ENCODE measurements at places on chromosomes 13 and 19.

GRCh38 chr13:31094331-31095015, 67.2 kb downstream of the HSPH1 start:
- DNase-seq = no peak

- DNase-seq = no peak
Observed at GRCh38 chr13:109465148-109465547, 321.2 kb downstream of the IRS2 start.

GRCh38 chr13:63297163-63297562, 1881.5 kb upstream of the PCDH20 start:
- DNase-seq = no peak

DNA sequence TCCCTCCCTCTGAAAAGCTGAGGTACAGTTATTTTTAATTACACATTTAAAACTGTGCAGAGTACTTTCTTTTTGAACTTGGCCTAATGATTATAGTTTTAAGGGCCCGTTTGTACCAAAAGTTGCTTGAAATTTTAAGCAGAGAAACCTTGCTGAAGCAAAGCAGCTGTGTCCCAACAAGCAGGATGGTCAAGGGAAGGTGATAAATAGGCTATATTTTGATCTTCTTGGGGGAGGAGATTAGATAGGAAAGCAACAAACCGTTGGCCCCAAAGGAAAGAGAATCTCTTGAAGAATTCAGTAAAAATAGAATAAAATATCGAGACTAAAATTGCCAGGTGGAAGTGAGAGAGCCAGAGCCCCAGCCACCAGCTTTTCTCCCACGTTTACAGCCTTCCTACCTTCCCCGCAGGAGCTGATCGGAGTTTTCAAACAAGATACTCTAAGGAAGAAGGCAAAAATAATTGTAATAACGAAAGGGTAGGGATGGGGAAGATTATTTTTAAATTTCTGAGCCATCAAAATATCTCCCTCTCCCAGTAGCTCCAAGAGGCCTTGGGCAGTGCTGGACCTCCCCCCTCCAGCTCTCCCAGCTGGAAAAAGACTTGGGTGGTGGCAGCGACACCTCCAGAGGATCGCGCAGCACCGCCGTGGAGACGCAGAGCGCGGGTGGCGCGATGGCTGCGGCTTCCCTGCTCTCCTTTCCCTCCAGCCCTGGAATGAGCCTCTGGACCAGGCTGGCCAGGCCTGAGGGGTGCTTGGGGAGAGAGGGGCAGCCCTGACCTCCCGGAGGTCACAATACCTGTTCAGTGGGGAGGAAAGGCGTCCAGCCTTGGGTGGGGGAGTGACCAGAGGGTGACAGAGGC, 5.8 kb downstream of the ZIC2 start:
- peak; percentile 31 for DNase-seq

DNA sequence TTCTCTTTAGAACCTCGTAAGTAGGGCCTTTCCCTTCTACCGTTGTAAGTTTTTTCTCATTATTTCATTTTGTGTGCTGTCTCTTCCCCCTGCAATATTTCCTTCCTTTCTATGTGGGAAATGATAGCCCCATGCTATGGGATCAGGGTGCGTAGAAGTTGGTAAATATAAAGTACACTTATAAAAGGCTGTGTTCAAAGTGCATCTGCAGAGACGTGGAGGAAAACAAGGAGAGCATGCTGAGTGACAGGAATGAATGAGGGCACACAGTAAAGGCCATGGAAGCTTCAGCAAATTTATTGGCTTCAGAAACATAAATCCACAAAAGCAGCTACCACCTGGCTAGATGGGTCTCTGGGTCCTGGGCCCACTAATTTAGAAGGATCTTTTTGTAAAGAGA, 21.6 kb upstream of the SPRY2 start:
- DNase-seq = no peak

- DNase-seq = no peak
Observed at GRCh38 chr13:50128428-50128931, 113.2 kb downstream of the KCNRG start.

- peak; percentile 64 for DNase-seq
Observed at GRCh38 chr13:98856983-98857382, 104.5 kb upstream of the SLC15A1 start.

DNA sequence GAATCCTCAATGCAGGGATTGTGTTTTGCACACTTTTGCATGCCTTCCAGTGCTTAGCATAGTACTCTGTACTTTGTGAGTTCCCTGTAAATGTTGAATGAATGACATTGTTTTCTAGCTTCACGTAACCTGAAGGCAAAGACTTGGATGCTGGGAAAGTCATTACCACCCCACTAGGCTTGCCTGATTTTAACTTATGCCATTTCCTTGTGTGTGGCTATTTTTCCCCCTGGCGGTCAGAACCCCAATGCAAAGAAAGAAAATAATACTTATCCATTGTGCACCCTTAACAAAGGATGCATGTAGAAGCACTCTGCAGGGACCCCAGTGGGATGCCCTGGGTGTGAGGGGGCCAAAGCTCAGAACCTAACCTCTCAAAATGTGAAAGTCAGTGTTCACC, 1.2 kb upstream of the ENOX1 start:
- peak; percentile 27 for DNase-seq

- no peak for DNase-seq
Observed at GRCh38 chr13:34459856-34460255, 482.2 kb upstream of the NBEA start.

- DNase-seq = no peak
Observed at GRCh38 chr13:23377983-23378632, 55.4 kb downstream of the SACS start.

DNA sequence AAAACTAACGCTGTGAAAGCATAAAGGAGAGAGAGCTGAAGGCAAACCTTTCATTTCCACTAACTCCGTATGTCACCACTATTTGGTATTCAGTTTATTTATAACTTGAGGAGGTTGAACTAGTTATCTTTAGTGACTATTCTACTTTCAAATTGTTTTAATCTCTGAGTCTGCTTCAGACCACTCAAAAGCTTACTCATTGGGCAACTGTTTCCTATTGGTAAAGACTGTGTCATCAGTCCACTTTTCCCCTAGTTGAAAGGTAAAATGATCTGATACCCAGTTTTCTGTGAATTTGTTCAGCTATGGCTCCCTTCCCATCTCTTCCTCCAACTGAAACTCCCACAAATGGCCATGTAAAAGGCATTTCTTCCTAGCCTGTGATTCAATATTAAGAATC, 39.1 kb downstream of the TEX26 start:
- no peak for DNase-seq

GRCh38 chr13:113860665-113861432, 3.0 kb downstream of the GAS6 start:
- no peak for DNase-seq

DNA sequence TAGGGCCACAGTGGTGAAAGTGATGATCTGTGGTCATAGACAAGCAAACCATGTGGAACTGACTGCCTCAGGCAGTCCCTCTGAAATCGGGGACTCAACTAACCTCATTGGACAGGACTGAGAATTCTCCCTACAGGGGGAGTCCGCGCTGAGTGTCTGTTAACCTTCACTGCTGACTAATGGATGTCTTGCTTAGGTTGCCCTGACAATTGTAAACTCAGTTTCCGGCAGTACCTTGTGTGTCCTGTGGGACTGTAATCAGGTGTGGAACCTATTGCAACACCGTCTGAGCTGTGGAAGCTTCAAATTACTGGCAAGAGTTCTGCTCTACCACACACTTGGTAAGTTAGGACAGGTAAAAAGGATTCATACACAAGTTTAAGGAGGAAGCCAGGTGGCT, 21.8 kb downstream of the ZNF77 start:
- DNase-seq = no peak

DNA sequence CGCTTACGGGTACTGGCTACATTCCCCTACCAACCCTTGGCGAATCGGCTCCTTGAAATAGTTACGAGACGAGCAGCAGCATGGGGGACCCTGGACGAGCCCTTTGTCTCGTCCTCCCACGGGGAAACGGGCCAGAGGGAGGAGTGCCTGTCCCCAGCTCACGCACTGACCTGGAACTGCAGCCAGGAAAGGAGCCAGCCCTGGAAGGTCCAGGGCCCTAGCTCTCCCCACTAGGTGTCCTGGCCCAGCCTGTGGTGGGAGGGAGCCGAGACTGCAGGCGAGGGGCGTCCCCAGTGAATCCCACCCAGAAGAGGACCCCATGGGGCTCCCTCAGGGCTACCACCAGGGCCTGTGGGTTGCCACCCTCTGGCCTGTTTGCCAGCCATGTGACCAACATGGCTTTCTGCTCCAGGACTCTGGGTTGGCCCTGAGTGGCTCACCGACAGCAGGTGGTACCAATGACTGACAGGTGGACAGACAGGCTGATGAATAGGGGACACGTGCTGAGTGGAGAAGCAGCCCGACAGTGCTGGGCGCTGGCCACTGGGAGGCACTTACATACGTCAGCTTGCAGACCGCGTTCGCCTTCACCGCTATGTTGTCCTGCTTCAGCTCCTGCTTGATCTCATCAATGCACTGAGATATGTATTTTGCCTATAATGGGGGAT, 13.2 kb downstream of the AP3D1 start:
- no peak for DNase-seq

- DNase-seq = no peak
Observed at GRCh38 chr19:34838248-34838647, 65.2 kb upstream of the ZNF599 start.

GRCh38 chr19:6740589-6741343, 1.3 kb downstream of the TRIP10 start:
- no peak for DNase-seq

- no peak for DNase-seq
Observed at GRCh38 chr13:73958657-73959397, 175.4 kb downstream of the KLF12 start.

GRCh38 chr19:47225746-47226425, 5.1 kb downstream of the BBC3 start:
- peak; percentile 68 for DNase-seq

All from NCI-H524 (cell line).